NCI-H460 (cell line): ENCODE measurements at places on chromosomes 4 and X. TPM values are rescaled to one million over a fixed set of nuclear protein-coding genes. Genes with fewer than 3 reads are reported as not detected.

The MAGEB6 gene
- not detected in 2 replicates for total RNA-seq

The RGS12 gene
- total RNA-seq: 7.9 and 8.4 TPM in 2 replicates

The OTC gene
- total RNA-seq: not detected in 2 replicates

The TGIF2LX gene
- not detected in 2 replicates for total RNA-seq

The USP26 gene
- not detected in 2 replicates for total RNA-seq

The MAGEA4 gene
- total RNA-seq: not detected in 2 replicates

The BMP3 gene
- not detected in 2 replicates for total RNA-seq

The TBX22 gene
- total RNA-seq: not detected in 2 replicates

The TMPRSS11E gene
- total RNA-seq: not detected in 2 replicates

The MORF4L2 gene
- 735 and 754 TPM in 2 replicates for total RNA-seq

The CSTF2 gene
- 60.9 and 77.2 TPM in 2 replicates for total RNA-seq

The SYN1 gene
- total RNA-seq: 0.14 TPM in 1 of 2 replicates, not detected in the other

The TCP11X2 gene
- total RNA-seq: not detected in 2 replicates

The EXOSC9 gene
- total RNA-seq: 40.4 and 42.7 TPM in 2 replicates

The MAGEA1 gene
- total RNA-seq: 64.2 and 68.8 TPM in 2 replicates

The DIPK2B gene
- not detected in 2 replicates for total RNA-seq

The CXCL10 gene
- not detected in 2 replicates for total RNA-seq

The DCAF8L2 gene
- not detected in 2 replicates for total RNA-seq

The SPANXA2 gene
- total RNA-seq: not detected in 2 replicates

The CRMP1 gene
- 0.07 and 0.20 TPM in 2 replicates for total RNA-seq

The SMC1A gene
- 46.4 and 47.8 TPM in 2 replicates for total RNA-seq

The USP51 gene
- total RNA-seq: 0.49 and 0.67 TPM in 2 replicates
